Effector memory CD4-positive, alpha-beta T cell (primary cell): ENCODE measurements at places on chromosomes 1 and 21.

GRCh38 chr1:86821956-86822355, 92.0 kb downstream of the SELENOF start:
- no peak for DNase-seq

DNA sequence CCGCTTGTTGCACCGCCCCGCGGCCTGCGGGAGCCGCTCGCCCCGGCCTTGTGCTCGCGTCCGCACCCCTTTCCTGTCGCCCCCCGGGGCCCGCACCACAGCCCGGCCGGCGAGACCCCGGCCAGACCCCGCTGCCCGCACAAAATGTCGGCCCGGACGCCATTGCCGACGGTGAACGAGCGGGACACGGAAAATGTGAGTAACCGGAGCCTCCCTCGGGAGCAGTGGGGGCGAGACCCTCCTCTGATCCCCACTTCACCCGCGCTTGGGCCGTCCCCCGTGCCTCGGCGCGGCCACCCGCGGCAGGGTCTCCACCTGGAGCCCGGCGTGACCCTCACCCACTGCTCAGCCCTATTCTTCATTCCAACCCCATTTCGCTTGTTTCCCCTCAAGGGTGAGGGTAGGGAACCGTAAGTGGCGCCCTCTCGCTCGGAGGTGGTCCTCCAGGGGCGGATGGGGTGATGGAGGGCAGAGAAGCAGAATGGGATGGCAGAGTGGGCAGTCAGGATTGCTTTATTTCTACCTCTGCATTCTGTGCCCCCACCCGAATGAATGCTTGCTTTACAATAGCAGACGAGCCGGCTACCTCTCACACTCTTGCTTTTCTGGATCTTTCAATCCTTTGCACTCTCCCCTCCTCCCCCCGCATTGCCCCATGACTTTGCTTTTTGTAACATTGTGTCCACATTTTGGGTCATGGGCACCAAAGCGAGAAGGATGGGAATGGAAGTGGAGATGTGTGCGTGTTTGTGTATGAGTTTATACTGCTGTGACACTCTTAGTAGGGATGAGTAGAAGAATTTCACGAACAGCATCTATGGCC, 954 bp downstream of the MARK1 start:
- DNase-seq: no peak

- DNase-seq: no peak
These were observed 48.4 kb upstream of the RNPC3 start for GRCh38 chr1:103477101-103477500.

- DNase-seq: no peak
These were observed 57.0 kb upstream of the CACYBP start for GRCh38 chr1:174942547-174943255.

- DNase-seq: no peak
These were observed 75.4 kb downstream of the RUNX1 start for GRCh38 chr21:34973685-34974084.

- no peak for DNase-seq
These were observed 141.1 kb downstream of the TOMM20 start for GRCh38 chr1:234987415-234988154.
